ENCODE measurements at places on chromosomes 3 and 15. TPM values are rescaled to one million over a fixed set of nuclear protein-coding genes. Genes with fewer than 3 reads are reported as not detected.
A peak's percentile ranks its signal among the peaks of the same experiment; 100 is the strongest.

Gene ZNF501
- 6.2 TPM for total RNA-seq

Gene SERINC4
- 0.20 TPM for total RNA-seq

GRCh38 chr3:192352142-192352541 lies 375.2 kb downstream of the FGF12 start:
- no peaks in the 10 kb centered on the region for H3K36me3 ChIP-seq
- no peak overlapping the region for H3K4me3 ChIP-seq
- H3K4me1 ChIP-seq, result no peaks in the 10 kb centered on the region
- no peak for DNase-seq
- H3K27me3 ChIP-seq, result no peaks in the 10 kb centered on the region

GRCh38 chr3:129911261-129911861 lies 17.9 kb upstream of the TMCC1 start:
- no peak overlapping the region for H3K4me3 ChIP-seq
- H3K27ac ChIP-seq, result no peak overlapping the region
- no peak for DNase-seq
- no peaks in the 10 kb centered on the region for H3K27me3 ChIP-seq

- no peak for DNase-seq
- H3K4me3 ChIP-seq, result no peak overlapping the region
- H3K27ac ChIP-seq, result no peak overlapping the region
- peaks cover 16% of the 10 kb centered on the region for H3K27me3 ChIP-seq
- no peaks in the 10 kb centered on the region for H3K36me3 ChIP-seq
These were observed 236.8 kb upstream of the TBC1D5 start for GRCh38 chr3:17979252-17979651.

DNA sequence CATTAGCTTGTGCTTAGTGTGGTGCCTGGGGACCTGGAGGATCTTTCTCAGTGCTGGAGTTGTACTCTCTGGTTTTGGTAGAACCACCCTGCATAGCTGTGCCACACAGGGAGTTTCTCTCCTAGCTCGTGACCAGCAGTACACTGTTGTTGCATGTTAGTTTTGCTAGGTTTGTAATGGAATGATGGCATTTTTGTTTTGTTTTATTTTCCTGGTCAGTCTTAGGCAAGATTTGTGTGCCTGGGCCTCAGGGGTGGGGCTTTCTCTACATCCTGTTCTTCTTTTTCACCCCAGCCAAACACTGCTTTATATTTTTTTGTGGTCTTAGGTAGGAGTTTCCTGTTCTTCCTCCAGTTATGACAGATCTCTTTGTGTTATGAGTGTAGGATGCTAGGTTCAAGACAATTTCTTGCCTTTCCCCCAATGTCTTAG lies 534.5 kb upstream of the KCNMB2 start:
- no peak overlapping the region for H3K27ac ChIP-seq
- H3K4me1 ChIP-seq, result peaks cover 10% of the 10 kb centered on the region
- H3K4me3 ChIP-seq, result no peak overlapping the region
- no peaks in the 10 kb centered on the region for H3K27me3 ChIP-seq
- DNase-seq, result no peak

DNA sequence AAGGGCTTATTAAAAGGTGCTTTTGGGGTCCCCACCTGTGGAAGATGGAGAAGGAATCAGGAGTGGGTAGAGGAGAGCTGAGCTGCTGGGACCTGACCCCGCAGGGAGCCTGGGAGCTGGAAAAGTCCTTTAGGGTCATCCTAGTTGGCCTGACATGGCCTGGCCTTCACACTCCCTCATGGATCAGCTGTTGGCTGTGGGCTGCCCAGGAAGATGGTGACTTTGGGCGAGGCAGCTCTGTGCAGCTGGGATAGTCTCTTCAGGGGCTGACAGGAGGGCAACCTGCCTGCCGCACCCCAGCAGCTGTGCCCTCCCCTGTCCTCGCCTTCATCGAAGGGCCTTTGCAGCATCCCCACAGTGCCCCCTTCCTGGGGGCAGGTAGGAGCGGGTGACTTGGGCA lies 6.6 kb downstream of the LIMD1 start:
- no peak for DNase-seq
- H3K27me3 ChIP-seq, result no peaks in the 10 kb centered on the region
- no peak overlapping the region for H3K27ac ChIP-seq
- H3K36me3 ChIP-seq, result peaks cover 50% of the 10 kb centered on the region
- peaks cover 90% of the 10 kb centered on the region for H3K4me1 ChIP-seq
- H3K4me3 ChIP-seq, result no peak overlapping the region

GRCh38 chr15:27853624-27854455 lies 245.3 kb downstream of the OCA2 start:
- no peak overlapping the region for H3K4me3 ChIP-seq
- no peak overlapping the region for H3K27ac ChIP-seq
- no peak for DNase-seq
- H3K36me3 ChIP-seq, result no peaks in the 10 kb centered on the region

GRCh38 chr3:30642849-30643361 lies 36.5 kb downstream of the TGFBR2 start:
- no peak for DNase-seq
- H3K27ac ChIP-seq, result peak overlapping the region; percentile 91
- H3K27me3 ChIP-seq, result no peaks in the 10 kb centered on the region
- peaks cover 98% of the 10 kb centered on the region for H3K4me1 ChIP-seq
- H3K4me3 ChIP-seq, result peak overlapping the region; percentile 28
- H3K36me3 ChIP-seq, result peaks cover 58% of the 10 kb centered on the region

All from activated B cell treated with CpG ODN at 0.5 μM for 24 hours (primary cell).